Esophagus squamous epithelium (tissue), 5 donors: ENCODE measurements at places on chromosomes 16 and 17. TPM values are rescaled to one million over a fixed set of nuclear protein-coding genes. Genes with fewer than 3 reads are reported as not detected.

GRCh38 chr16:29736764-29737163 lies 9.0 kb downstream of the C16orf54 start:
- DNase-seq, result no peak
- no peak overlapping the region for H3K27ac ChIP-seq
- H3K36me3 ChIP-seq, result no peaks in the 10 kb centered on the region
- peaks cover 48% of the 10 kb centered on the region for H3K27me3 ChIP-seq

DNA sequence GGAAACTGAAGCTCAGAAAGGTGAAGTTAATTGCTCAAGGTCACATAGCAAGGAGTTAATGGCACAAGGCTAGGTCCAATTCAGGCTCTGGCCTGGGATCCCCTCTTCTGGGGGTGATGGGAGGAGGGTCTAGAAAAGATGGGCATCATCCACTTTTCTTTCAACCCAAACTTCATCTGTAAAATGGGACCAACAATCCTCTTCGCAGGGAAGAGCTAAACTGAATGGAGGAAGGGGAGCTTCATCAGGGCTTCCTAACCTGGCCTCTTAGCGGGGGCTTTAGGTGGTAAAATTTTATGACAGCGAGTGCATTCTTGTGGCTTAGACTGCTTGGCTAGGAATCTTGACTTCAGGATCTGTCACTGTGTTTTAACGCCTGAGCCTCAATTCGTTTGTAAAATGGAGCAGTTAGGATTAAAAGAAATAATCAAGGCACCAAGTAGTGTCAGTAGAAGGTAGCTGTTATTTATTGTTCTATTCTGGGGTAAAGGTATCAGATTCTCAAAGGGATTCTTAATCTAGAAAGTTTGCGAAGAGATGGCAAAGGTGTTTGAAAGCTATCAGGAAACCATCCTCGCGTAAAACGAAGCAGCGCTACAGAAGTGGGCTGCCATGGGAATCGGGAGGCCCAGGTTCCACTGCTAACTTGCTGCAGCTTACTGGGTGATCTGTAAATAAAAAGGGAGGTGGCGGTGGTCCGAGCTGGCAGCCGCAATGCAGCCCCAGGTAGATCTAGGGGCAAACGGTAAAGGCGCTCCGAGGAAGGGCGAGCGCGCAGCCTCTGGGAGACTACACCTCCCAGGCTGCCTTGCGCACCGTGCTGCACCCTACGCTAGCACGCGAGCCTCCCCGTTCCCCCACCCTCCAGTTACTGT lies 1.5 kb upstream of the SRCAP start:
- peak overlapping the region; percentile 100 for H3K27ac ChIP-seq
- no peak for DNase-seq
- peaks cover 25% of the 10 kb centered on the region for H3K36me3 ChIP-seq
- H3K4me3 ChIP-seq, result peak overlapping the region; percentile 99
- H3K27me3 ChIP-seq, result no peaks in the 10 kb centered on the region
- peaks cover 4% of the 10 kb centered on the region for H3K4me1 ChIP-seq

- H3K36me3 ChIP-seq, result peaks cover 38% of the 10 kb centered on the region
- peak within 1 kb of the TSS; percentile 87 for H3K27ac ChIP-seq
- peaks cover 45% of the 10 kb centered on the region for H3K4me1 ChIP-seq
- peak within 1 kb of the TSS; percentile 90 for H3K4me3 ChIP-seq
These were observed at the start of gene EDC4 for GRCh38 chr16:67872631-67873434. EDC4 (plus strand) TSS chr16:67873052; CDS start chr16:67873262, 210 bp downstream.

Gene FAM20A
- total RNA-seq, result 9.6 TPM

Gene P2RX5
- total RNA-seq, result 1.1 TPM

- H3K27me3 ChIP-seq, result no peaks in the 10 kb centered on the region
- H3K4me1 ChIP-seq, result no peaks in the 10 kb centered on the region
- H3K4me3 ChIP-seq, result no peak overlapping the region
- DNase-seq, result no peak
These were observed 24.5 kb upstream of the CPPED1 start for GRCh38 chr16:12828206-12828605.

Gene KRT222
- 0.79 TPM for total RNA-seq

Gene KRTAP4-1
- not detected for total RNA-seq

Gene PYY
- not detected for total RNA-seq
